ENCODE measurements at places on chromosomes 5 and 9.

DNA sequence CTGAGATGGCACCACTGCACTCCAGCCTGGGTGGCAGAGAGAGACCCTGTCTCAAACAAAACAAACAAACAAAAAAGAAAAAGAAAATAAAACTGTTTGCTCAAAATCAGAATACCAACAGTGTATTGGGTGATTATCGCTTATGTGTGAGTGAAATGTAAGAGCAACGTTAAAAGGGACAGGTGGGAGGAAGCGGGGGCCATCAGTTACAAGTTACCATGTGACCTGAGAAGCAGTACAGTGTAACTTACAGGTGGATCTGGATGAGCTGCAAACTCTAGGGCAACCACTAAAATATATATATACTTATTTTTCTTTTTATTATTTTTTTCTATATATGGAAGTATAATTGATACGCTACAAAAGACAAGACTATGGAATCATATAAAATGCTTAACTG is 93.4 kb downstream of the KCNT1 start:
- DNase-seq, result no peak

- DNase-seq, result no peak
Observed at GRCh38 chr5:145829708-145830361, 5.3 kb downstream of the PRELID2 start.

DNA sequence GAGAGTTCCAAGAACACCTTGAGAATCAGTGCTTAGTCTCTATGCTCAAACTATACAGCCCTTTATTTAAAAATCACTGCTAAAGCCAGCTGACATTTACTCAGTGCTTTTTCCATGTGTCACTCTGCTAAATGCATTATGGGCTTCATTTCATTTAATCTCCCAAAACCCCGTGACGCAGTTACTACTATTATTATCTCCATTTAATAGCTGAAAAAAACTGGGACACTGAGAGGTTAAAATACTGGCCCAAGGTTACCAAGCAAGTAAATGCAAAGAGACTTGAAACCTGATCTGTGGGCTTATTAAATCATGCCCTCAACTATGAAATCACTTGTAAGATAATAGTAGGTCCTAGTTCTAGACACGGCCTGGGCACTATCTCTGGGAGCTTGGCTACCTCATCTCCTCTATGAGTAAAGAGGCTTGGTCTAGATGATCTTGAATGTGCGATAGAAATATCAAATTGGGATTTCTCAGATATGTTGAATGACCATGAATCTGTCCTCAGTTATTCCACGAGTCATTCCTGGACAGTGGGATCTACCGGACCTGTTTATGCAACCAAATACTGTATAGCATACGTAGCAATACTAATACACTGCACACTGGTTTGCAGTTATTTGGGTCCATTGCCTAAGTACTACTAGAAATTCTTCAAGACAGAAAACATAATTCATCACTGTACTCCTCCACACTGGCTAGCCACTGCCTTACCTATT is 32.3 kb downstream of the MARCHF11 start:
- no peak for DNase-seq

DNA sequence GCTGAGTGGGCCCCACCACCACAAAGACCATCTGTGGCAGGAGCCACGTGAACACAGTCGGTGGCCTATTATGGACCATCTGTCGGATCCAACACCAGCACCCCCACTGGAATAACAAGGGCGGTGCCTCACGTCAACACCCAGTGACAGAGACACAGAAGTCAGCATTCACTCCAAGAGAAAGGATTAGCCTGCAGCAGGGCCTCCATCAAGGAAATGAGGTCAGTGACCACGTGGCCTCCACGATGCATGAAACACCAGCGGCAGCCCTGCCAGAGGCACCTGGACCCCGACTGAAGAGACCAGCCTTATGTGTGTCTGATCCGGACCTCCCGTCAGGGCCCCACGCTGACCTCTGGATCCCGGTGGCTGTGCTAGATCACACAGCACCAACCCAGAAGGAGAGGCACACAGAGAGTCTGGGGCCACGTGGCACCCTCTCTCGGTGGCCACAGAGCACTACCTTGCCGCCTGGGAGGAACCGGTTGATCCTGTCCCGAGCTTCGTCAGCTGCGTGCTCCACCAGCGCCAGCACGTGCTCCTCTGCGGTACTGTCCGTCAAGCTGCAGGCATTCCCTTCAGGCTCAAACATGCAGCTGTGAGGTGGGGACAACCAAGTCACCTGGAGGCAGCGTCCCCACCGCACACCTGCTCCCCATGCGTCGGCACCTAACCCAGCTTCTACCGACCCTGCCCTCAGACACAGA is 9.0 kb downstream of the BRD9 start:
- DNase-seq, result no peak

GRCh38 chr9:16572005-16572734 is 298.3 kb downstream of the BNC2 start:
- peak; percentile 35 for DNase-seq

DNA sequence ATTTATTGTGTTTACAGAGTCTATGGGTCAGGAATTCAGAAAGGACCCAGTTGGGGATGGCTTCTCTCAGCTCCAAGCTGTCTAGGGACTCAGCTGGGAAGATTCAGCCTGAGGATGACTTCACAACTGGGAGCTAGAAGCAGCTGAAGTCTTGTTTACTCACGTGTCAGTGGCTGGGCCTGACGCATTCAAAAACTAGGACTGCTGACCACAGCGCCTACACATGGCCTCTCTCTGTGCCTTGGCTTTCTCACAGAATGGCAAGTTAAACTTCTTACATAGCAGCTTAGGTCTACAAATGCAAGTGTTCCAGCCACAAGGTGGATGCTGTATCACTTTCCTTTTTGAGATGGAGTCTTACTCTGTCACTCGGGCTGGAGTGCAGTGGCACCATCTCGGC is 16.3 kb upstream of the PPP2CA start:
- no peak for DNase-seq

All from neuronal stem cell (in vitro differentiated cells).